Activated CD8-positive, alpha-beta memory T cell treated with anti-CD3 and anti-CD28 coated beads for 1 hour (primary cell): ENCODE measurements at places on chromosomes 5 and 9.
A peak's percentile ranks its signal among the peaks of the same experiment; 100 is the strongest.

DNA sequence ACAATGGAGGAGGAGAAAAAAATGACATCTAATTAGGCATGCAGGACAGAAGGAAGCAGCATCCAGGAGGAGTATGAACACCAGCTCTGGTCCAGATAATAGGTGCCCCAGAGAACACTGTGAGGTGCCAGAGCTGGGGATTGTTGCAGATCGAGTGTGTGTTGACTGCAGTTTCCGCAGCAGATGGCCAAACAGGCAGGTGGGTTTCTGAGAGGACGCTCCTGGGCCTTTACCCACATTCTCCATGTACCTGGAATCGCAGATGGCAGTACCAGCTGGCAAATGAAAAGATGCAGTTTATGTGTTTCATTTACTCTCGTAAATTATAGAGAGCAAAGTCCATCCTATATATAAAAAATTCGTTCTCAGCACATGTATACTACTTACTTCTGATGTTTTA is 182.2 kb upstream of the ISL1 start:
- DNase-seq: no peak

DNA sequence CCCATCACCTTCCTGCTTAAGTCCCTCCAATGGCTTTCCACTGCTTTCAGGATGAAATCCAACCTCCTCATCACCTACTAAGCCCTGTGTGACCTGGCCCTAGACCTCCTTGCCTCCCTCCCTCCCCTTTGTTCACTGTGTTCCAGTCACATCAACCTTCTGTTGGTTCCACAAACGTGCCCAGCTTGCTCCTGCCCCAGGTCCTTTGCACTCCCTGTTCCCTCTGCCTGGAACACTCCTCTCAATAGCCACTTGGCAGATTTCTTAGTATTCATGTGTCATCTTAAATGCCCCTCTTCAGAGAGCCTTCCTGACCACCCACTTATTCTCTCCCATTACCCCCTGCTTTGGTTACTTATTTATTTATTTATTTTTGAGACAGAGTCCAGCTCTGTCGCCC is 24.1 kb upstream of the STXBP1 start:
- DNase-seq: no peak

- no peak for DNase-seq
These were observed 76.7 kb downstream of the GRAMD2B start for GRCh38 chr5:126499853-126500342.

DNA sequence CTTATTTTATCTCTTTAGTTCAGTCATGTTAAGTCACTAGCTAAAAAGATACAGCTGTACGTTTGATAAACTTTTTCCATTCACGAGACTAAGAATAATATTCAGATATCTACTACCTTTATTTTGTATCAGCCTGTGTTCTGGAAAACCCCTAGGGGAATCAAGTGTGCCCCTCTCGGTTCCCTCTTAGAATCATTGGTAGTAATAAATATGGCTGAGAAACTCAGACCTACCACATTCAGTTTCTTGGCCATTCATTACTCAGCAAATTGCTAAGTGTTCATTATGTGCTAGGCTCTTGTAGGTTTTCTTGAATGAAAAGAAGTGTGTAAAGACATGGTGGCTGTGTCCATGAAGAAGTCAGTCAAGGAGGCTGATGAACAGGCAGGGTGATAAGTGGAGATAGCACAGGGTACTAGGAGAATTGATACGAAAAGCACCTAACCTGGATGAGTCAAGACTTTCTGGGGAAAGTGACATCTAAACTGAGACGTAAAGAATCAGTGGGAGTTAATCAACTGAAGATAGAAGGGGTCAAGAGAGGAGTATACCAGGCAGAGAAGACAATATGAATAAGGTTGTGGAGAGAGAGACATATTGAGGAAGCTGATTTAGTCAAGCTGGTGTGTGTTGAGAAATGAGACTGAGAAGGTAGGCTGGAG is 86.2 kb downstream of the CSNK1G3 start:
- DNase-seq: no peak

- DNase-seq: no peak
These were observed 25.9 kb downstream of the MAPKAP1 start for GRCh38 chr9:125681086-125681622.

- DNase-seq: no peak
These were observed 18.5 kb downstream of the CCDC69 start for GRCh38 chr5:151205411-151205810.

GRCh38 chr9:134662143-134662876 is 20.7 kb downstream of the COL5A1 start:
- DNase-seq: no peak

DNA sequence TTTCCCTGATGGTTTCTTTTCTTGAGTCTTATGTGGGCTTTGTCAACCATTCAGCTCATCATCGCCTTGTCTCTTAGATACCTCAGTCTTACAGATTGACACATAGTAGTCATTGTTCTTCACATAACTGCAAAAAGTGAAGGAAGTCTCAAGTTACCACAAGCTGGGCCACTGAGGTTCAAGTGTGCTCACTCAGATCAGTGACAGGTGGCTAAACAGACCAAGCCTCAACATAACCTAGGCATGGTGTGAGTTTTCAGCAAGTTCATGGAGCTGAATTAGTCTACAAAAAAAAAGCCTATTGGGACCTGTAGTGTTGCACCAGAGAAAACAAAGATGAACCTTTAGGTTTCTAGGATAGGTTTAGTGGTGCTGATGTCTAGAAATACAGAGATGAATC is 58.2 kb downstream of the RFK start:
- DNase-seq: no peak

DNA sequence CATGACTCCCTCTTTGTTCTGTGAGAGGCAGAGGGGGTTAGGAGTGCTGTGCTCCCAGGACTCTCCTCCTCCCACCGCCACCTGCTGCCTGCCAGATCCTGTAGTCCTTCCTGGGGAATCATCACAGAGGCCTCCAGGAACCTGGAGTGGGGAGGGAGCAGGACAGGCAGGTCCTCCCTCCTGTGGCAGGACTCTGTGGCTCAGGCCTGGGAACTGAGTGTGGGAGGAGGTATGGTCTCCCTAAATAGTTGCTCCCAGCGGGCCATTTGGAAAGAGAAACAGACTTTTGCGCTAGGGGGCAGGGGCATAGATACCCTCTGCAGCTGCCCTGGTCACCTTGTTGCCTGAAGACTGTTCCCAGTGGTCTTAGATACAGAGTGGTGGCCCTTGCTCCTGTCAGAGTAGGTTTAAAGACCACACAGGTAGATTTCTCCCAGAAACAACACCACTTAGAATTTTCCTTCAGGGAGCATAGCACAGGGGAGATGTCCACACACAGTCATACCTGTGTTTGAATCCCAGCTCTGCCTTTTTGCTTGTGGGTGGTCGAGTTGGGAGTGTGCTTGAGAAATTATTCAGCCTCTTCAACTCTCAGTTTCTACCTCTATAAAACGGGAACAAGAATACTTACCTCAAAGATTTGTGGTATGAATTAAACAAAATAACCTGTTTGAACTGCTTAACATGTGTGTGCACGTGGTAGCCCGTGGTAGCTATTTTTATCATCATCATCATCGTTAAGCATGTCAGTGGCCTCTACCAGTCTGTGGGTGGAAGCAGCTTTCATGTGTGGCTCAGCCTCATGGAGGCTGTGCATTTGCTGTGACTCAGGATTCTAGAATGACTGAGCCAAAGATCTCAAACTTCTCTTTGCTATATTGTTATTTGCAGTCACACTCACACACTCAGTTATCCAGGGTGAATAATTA is 55.8 kb downstream of the SLC22A5 start:
- peak; percentile 30 for DNase-seq

DNA sequence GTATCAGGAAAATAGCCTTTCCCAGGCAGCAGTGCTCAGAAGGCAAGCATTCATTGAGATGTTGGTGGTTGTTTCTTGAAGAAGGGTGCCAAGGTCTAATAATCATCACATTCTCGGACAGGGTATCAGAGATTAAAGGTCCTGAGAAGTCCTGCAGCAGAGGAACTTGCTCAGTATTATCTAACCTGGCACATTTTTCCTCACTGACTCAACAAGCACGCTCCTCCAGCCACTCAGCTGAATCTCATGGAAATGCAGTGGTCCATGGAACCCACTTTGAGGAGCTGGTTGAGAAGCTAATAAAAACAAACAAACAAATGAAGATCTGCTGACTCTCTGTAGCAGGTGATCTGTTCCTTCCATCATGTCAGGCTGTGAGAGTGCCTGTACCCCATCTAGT is 35.3 kb upstream of the ICE1 start:
- no peak for DNase-seq

DNA sequence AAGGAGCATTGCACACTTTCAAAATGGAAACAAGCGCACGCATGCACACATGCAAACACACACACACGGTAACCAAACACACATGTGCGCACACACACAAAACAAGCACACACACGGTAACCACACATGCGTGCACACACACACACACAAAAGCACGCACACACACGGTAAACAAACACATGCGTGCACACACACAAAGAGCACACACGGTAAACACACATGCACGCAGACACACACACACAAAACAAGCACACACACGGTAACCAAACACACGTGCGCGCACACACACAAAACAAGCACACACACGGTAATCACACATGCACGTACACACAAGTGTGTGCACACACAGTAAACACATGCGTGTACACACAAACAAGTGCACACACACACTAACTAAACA is 19.3 kb upstream of the SLC6A3 start:
- no peak for DNase-seq
